Stimulated activated CD4-positive, alpha-beta T cell treated with anti-CD3 and anti-CD28 coated beads, Interleukin-4, amount 100 ng/mL, for 48 hours (primary cell): ENCODE measurements at places on chromosomes 4 and X.

GRCh38 chrX:112642349-112642748, 37.4 kb downstream of the LHFPL1 start:
- no peak for DNase-seq

DNA sequence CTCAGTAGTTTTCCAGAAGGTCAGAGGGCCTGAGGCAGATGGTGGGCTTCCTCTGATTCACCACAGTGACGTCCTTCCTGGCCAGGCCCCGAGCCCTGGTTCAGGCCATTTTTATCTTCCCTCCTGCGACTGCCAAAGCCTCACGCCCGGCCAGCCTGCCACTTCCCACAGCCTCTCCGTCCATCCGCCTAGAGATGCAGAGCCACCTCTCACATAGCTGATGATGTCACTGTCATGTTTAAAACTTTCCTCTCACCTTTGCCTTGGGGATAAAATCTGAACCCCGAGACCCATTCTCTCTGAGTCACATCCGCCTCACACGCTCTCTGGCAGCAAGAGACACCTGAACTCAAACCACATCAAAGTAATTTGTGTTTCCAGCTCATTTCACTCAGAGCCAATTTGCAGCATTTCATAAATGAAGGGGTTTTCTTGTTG, 175.3 kb downstream of the QDPR start:
- peak; percentile 63 for DNase-seq

DNA sequence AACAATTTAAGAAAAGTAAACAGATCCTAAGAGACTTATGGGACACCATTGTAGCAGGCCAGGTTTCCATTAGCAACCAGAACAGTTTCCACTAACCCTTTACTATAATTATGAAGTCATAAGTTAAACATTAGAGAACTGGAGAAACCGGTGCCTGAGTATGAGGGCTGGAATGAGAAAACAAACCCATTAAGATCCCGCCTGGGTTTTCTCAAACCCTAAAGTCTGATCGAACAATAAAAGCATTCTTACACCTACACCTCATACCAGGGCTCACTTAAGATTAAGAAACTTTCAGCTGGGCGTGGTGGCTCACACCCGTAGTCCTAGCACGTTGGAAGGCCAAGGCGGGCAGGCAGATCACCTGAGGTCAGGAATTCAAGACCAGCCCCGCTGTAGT, 13.7 kb upstream of the DHX15 start:
- DNase-seq, result no peak

DNA sequence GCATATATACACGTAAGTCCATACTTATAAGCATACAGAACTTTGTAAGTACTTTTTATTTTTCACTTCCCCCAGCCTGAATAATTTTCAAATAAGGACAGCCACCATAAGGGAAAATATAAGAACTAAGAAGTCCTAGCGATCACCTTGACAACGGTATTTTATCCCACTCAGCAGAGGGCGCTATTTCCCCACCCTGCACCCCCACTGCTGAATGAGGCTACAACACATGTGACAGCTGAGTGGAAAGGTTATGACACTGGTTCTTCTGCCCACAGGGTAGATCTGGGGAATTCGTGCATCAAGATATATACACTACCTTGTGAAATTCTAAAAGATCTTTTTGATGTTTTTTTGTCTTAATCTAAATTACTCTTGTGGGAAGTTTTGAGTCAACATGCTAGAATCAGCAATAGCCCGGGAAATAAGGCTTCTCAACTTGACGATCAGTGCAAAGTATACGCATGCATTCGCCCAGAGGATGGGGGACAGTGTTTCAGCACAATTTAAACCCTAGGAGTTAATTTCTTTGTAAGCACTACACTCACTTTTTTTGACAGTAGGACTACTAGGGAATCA, 151.5 kb downstream of the CORIN start:
- DNase-seq, result peak; percentile 61

DNA sequence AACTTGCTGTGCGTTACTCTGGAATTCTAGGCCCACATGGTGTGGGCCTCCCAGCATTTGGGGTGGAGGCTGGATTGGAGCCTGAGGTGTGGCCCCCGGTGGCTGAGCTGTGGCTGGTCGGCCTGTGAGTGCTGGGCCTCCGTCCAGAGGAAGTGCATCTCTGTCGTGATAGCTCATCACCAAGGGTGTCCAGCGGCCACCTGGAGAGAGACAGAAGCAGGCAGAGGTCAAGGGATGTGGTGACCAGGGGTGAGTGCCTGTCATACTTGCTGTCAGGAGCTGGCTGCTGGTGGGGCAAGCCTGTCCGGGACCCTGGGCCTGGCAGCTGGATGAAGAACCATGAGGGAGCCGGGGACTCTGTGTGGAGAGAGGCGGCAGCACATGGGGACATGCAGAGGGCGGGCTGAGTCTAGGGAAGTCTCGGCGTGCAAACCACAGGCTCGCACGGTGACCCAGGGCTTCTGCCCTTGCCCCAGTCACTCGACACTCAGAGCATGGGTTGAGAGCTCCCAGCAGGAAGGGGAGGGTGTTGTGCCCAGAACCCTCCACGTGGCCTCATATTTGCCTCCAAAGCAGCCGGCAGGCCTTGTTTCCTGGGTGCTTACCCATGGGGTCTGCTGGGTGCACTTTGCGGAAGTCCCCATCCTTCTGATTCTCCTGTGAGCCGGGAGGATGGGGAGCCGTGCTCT, 6.2 kb downstream of the SORCS2 start:
- DNase-seq, result no peak

GRCh38 chrX:152915541-152916241, 17.8 kb downstream of the ZNF185 start:
- DNase-seq, result no peak

- no peak for DNase-seq
Observed at GRCh38 chrX:19344661-19345060, 934 bp downstream of the PDHA1 start.

GRCh38 chrX:20132666-20133065, 9.0 kb downstream of the EIF1AX start:
- no peak for DNase-seq

DNA sequence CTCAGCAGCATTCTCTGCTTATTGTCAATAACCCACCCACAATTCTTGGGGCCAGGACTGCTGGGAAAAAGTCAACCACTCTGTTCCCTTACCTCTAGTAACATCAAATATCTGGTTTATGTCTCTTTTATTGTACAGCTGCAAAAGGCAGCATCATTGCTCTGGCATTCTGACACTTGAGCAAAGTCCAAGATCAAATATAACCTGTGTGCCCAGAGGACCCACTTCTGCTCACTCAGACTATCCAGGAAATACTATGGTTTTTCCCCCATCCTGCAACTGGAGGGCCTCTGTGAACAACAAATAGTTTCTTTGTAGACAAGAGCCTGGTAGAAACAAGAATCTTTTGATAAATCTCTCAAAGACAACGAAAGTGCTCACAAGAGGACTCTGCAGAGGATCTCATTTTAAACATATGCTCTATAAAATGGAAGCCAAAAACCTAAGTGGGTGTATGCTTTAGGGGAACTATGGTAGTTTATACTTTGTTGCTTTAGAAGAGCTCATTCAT, 154.7 kb downstream of the RAB28 start:
- no peak for DNase-seq

GRCh38 chr4:149964001-149964796, 114.0 kb upstream of the DCLK2 start:
- no peak for DNase-seq

GRCh38 chr4:54971474-54971950, 153.9 kb downstream of the KDR start:
- no peak for DNase-seq

GRCh38 chr4:98148856-98149255, 5.6 kb upstream of the STPG2 start:
- DNase-seq, result no peak

DNA sequence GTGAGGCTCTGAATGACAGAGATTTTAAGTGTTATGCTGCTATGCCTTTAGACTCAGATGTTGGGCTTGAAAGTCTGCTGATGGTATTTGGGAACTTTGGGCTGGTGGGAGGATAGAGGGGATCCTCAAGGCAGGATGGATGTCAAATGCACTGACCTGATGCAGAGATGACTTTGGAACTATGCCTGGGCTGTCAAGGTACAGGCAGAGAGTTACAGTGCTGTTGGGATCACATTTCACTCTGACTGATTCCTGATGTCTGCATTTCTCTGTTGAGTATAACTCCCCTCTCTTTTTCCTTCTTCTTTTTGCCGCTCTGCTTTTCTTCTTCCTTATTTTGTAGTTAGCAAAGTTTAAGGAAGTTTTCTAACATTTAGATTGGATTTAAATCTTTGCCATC, 271.8 kb upstream of the ARX start:
- no peak for DNase-seq

DNA sequence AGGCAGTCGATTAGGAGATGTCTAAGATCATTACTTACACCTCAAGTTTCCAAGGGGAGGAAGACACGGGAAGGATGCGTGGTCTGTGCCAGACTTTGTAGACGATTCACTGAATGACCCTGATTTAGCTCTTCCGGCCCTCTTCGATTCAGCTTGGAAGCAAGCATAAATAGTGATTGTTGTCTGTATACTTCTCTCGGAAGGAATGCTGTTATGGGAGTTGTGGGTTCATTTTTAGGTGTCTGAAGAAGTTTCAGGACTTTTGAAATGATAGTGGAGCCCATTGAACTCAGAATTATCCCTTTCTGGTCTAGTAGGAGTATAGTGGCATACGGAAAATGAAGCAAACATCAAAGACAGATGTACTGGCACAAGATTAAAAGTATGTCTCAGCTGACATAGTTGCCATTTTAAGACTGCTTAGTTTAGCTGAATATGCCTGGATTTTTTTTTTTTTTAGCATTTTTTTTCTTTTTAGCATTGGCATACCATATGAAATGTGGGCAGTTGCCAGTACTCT, 1.0 kb upstream of the ANKRD17 start:
- peak; percentile 5 for DNase-seq

GRCh38 chr4:170538821-170539473, 449.2 kb upstream of the AADAT start:
- DNase-seq, result no peak

DNA sequence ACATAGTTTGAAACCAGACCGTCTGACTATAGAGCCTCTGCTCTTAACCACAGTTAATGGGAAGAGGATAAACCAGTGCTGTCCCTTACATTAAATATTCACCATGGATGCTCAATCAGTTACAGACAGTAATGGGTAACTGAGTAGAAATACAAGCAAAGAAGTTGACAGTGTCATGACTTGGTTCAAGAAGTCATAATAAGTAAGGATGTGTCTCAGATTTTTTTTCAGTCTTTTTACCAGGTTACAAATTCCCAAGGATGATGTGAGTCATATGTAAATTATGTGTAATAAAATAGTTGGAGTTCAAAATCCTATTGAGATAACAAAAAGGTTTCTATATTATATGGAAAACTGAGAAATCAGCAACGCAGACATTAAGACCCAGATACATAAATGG, 31.1 kb downstream of the ZCCHC4 start:
- no peak for DNase-seq

DNA sequence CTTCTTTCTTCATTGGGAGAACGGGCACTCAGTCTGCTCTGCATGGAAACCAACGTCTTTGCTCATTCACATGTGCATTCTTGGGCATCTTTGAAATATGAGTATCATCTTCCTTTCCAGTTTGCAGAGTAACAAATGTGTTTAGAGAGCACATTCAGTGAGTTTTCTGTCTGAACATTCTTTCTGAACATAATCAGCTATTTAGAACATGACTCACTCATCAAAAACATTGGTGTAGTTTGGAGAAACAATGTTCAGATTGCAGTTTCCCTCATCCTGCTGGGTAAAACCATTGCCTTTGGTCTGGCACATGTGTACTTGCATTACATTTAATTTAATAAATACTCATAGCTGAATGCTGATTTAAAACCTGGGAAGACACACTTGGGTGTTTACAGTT, 81.5 kb upstream of the F9 start:
- no peak for DNase-seq

DNA sequence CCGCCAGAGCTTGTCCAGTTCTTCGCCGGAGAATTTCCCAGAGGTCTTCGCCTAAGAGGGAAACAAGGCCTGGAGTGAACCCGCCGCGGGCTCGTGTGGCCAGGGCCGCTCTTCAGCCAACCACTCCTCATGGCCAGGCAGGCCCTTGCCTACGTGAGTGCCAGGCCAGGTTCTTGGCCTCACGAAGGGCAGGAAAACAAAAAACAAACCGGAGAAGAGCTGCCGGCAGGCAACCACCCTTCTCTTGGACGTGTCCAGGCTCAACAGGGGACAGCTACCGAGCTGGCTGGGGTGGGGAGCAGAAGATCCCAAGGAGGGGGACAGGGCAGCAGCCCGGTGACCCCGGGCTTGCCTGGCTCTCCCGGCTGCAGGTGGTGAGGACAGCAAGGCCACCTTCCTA, 13.3 kb downstream of the LRPAP1 start:
- no peak for DNase-seq

DNA sequence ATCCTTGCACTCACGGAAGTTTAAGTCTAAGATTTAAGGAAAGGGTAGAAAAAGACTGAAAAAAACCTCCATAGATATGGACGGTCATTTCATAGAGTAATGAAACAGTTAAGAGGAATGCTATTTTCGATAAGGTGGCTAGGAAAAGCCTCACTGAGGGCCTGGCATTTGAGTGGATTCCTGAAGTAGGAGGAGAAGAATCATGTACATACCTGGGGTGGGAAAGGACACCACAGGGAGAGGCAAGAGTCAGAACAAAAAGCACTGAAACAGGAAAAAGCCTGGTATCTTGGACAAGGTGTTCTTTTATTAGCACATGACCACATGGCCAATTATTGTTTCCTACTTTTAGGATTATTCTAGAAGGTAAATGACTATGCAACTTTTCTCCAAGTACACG, 547.2 kb upstream of the DIPK2B start:
- no peak for DNase-seq

DNA sequence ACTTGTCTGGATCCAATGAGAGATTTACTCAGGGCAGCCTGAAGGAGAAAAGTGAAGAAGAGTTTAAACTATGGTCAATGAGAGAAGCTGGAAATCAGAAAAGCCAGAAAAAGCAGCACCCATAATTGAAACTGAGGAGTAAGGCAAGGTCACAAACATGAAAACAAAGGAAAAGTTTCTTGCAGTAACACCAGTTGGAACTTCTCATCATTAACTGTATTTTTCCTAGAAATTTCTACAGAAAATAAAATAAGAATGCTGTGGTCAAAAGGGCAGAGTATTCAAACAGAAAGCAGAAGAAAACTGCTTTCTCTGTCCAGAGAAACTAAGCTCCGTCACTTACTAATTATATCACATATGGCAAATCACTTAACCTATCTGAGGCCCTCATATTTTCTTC, 102.2 kb downstream of the OR13H1 start:
- no peak for DNase-seq

- no peak for DNase-seq
Observed at GRCh38 chr4:114021451-114021850, 42.0 kb upstream of the ARSJ start.

DNA sequence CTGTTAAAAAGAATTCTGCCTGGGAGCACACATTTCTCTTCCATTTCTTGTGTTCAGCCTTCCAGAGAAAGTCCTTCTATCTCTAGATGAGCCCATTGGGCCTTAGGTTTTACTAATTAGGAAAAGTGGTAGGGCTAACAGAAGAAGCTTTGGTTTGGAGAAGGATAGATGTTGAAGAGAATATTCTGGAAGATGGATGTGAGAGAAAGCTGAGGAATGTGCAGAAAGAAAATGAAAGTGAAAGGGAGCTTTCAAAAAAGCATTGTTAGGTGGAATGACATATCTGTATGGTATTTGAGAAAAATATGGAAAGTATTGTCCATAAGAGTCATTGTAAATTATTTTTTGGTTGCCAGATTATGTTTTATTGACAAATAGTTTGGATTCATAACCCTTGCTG, 474.8 kb upstream of the SLIT2 start:
- no peak for DNase-seq

GRCh38 chrX:123432361-123433150, 248.5 kb downstream of the GRIA3 start:
- no peak for DNase-seq
